ENCODE measurements at places on chromosomes 3 and 15.

DNA sequence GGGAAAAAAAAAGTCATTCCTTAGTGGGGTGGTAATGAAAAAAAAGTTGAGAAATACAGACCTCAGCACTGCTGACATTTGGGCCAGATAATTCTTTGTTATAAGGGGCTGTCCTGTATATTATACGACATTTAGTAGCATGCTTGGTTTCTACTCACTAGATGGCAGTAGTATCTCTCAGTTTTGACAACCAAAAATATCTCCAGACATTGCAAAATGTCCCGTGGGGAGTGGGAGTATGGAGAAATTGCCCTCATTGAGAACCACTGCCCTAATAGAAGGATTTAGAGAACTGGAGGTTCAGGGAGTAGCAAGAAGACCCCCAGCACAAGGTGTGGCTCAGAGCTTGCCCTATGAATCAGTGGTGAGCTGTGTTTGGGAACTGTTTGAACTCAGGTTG is 28.6 kb upstream of the TEX264 start:
- no peak for DNase-seq

GRCh38 chr15:65732698-65733097 is 59.4 kb downstream of the DENND4A start:
- DNase-seq, result no peak

GRCh38 chr3:98563661-98564281 is 29.6 kb downstream of the CPOX start:
- DNase-seq, result no peak

DNA sequence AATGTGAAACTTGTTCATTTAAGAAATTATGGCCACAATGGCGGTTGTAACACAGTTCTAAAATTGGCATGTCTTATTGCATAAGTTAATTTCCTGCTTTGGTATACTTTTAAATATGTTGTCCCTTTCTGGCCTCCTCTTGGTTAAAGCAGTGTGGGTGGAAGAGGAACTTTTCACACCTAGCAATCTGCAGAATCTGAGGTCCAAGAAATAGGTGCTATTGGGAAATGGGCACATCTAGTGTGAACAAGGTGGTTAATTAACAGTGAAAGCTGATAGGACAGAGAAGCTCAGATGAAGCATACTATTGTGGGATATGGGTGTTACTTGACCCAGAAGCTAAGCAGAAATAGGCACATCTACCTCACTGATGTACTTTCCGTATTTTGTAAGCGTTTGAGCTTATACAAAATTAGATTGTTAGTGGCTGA is 10.6 kb downstream of the CMC1 start:
- DNase-seq, result no peak

DNA sequence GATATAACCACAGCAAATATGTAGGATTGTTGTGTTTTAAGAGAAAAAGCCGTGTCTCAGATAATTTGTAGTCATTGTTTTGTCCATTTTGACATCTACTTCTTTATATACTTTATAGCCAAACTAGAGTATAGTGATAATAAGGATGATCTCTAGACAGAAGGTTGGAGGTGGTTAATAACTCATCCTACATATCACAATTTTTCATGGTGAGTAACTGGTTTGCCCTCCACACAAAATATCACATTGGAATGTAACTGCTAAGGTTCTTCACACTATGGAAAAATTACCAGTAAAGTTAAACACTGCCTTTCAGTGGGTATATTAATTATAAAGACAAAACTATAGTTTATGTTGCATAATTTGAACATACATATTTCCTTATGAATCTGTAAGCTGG is 380.7 kb downstream of the LPP start:
- DNase-seq, result no peak

DNA sequence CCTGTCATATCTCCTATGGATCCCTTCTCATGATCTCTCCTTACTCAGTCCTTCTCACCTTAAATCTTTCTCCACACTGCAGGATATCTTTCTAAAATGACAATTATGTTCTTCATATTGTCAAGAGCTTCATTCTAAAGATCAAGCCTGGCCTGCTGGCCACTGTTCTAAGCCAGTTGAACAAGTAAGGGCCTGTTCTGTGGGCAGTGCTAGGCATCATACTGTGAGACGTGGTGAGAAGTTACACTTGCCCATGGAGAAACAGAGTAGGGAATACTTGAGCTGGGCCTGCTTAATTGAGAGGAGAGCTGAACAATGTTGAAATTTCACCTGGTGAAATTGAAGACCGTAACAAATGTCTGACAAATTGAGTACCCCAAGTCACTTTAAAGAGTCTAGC is 184.1 kb upstream of the RASGRP1 start:
- no peak for DNase-seq

- no peak for DNase-seq
Measured at GRCh38 chr15:45795440-45796069, 160.7 kb downstream of the SQOR start.

DNA sequence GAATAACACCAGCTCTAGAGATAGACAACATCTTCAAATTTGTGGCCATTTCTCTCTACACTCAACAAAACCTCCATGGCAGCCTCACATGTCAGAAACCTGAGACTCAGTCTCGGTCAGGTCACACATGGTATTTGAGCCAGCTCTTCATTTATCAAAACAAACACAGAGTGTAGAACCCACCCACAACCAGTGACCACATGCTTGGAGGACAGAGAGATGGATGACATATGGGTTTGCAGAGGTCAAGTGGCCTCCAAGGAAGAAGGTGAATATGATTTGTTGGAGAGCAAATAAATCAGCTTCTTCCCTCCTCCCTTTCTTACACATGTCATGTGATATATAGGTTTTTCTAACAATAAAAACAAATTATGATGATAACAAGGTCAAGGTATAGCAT is 278.1 kb upstream of the LRTM1 start:
- DNase-seq, result no peak

- no peak for DNase-seq
Measured at GRCh38 chr3:129281726-129282125, 3.1 kb downstream of the HMCES start.

DNA sequence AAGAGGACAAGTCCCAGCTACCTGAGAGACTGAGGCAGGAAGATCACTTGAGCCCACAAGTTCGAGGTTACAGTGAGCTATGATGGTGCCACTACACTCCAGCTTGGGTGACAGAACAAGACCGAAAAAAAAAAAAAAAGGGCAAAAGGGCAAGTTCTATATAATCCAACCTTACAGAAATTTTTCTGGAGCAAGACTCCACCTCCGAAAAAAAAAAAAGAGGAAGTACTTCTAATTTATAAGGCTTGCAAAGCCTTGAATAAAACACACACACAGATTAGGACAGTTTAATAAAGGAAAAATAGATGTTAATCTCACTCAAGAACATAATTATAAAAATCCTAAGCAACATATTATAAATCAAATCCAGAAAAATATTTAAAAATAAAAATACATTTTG is 14.4 kb upstream of the XYLB start:
- DNase-seq, result no peak

DNA sequence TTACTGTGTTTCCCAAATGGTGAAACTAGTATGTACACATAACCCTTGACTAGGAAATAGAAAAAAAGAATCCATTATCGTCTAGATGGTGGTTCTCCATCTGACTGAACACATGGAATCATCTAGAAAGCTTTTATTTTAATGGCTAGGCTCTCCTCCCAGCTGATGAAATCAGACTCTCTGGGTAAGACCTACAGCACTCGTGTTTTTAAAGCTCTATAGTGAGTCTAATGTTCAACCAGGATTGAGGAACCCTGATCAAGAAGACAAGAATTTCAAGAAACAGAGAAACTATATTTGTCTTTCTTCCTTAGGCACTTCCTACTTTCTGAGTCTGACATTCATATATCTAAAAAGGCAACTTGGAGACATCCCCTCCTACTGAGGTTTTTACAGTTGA is 118.8 kb downstream of the TMCO5A start:
- no peak for DNase-seq

All from stimulated activated CD4-positive, alpha-beta T cell treated with anti-CD3 and anti-CD28 coated beads, TNF-alpha, amount 100 ng/mL, for 24 hours (primary cell).